Mesothelial cell of epicardium (in vitro differentiated cells): ENCODE measurements at places on chromosomes 5 and 9.

DNA sequence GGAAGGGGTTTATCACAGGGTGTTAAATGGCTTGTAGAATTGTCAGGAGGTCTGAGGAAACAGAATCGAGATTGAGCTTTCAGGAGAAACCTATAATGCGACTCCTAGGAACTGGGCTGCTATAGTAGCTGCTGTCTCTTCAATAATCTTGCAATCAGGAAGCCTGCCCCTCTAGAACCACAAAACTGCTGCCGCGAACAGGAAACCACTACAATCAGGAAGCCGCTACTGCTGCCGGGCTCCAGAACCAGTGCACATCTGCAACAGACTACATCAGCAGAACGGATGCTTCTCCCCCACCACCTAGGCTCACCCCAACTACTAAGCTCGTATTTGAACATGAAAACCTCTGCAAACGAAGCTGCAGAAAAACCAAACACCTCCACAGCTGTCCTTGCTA lies 31.6 kb downstream of the TNFSF8 start:
- H3K27me3 ChIP-seq: no peaks in the 10 kb centered on the region
- H3K27ac ChIP-seq: no peak overlapping the region
- H3K36me3 ChIP-seq: no peaks in the 10 kb centered on the region
- no peak overlapping the region for H3K4me3 ChIP-seq

- DNase-seq: peak; percentile 70
- H3K27ac ChIP-seq: peak overlapping the region; percentile 96
- H3K27me3 ChIP-seq: no peaks in the 10 kb centered on the region
- H3K4me1 ChIP-seq: peaks cover 43% of the 10 kb centered on the region
- peak overlapping the region; percentile 93 for H3K4me3 ChIP-seq
Measured at GRCh38 chr9:16871336-16872151, 1.1 kb upstream of the BNC2 start.

- no peaks in the 10 kb centered on the region for H3K27me3 ChIP-seq
- DNase-seq: peak; percentile 34
- H3K4me3 ChIP-seq: peak within 1 kb of the TSS; percentile 92
- peak within 1 kb of the TSS; percentile 96 for H3K27ac ChIP-seq
- H3K4me1 ChIP-seq: peaks cover 36% of the 10 kb centered on the region
Measured at GRCh38 chr9:113876151-113876992, at the start of gene ZNF618. TSS of gene ZNF618 (plus strand) at chr9:113876309. CDS start at chr9:113876381, 72 bp downstream.

DNA sequence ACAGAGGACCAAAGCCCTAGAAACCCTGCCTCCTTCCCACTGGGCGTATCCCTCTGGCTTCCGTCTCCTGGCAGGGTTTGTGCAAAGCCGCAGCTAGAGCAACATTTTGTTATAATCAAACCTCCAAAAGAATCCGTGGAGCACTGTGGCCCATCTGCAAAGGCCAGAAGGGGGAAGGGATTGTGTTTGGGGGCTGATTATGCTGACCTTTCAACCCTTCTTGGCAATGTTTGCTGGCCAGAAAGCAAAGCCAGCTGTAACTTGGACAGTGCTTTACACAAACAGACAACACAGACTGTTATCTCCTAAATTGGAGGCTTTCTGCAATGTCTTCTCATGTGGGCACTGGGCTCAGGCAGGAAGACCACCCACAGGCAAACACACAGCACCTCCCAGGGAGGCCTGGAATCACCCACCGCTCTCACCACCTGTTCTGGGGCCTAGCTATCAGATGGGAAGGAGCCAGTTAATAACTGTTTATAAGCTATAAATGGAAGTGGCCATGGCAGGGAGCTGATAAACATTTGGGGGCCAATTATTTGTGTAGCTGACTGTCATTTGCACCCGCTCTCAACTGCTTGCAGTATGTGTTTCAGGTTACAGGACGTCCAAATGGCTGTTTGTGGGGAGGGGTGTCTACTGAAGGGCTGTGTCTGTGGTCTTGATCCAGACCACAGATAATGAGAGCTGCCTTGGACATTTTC lies 121.6 kb upstream of the ERCC6L2 start:
- peaks cover 33% of the 10 kb centered on the region for H3K4me1 ChIP-seq
- H3K4me3 ChIP-seq: no peak overlapping the region
- no peaks in the 10 kb centered on the region for H3K36me3 ChIP-seq

GRCh38 chr9:17230646-17231045 lies 95.8 kb downstream of the CNTLN start:
- H3K4me1 ChIP-seq: peaks cover 11% of the 10 kb centered on the region
- H3K4me3 ChIP-seq: no peak overlapping the region
- H3K36me3 ChIP-seq: peaks cover 2% of the 10 kb centered on the region

DNA sequence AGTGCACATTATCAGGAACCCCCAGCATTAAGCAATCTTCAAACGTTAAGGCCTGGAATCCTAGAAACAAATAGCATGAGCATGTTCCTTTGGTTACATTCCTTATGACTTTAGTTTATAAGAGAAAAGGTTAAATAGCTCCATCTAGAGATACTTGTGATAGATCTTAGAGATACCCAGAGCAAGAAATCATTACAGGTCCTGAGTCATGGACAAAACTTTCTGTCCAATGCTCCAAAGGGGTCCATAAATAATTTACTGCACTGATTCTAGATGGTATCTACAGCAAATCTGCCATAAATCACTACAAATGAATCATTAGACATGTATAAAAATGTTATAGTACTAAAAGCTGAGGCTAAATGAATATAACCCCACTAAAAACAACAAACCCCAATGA lies 139.6 kb downstream of the HTR1A start:
- peaks cover 15% of the 10 kb centered on the region for H3K4me1 ChIP-seq
- no peak overlapping the region for H3K27ac ChIP-seq
- H3K36me3 ChIP-seq: no peaks in the 10 kb centered on the region
- no peak for DNase-seq
- H3K27me3 ChIP-seq: peaks cover 3% of the 10 kb centered on the region

DNA sequence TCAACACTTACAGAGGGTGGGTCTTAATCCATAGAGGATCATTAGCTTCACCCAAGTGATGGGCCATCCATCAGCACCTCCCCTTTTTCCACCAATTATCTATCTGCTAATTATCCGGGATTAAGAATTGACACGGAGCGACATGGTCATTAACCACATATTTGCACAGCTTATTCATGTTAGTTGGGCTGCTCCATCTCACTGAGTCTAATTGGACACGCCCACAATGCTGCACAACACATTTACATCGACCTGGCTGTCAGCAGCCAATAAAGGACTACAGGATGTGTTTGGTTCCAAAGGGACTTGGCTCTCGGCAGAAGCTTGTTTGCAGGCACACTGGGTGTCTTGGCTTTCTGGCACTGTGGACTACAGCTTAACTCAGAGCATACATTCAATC lies 21.6 kb downstream of the FOXE1 start:
- no peaks in the 10 kb centered on the region for H3K36me3 ChIP-seq
- peaks cover 2% of the 10 kb centered on the region for H3K4me1 ChIP-seq
- H3K27ac ChIP-seq: no peak overlapping the region

GRCh38 chr9:14561929-14562405 lies 131.3 kb downstream of the ZDHHC21 start:
- H3K27me3 ChIP-seq: no peaks in the 10 kb centered on the region
- H3K36me3 ChIP-seq: no peaks in the 10 kb centered on the region
- H3K4me1 ChIP-seq: peaks cover 19% of the 10 kb centered on the region
- H3K4me3 ChIP-seq: no peak overlapping the region
- DNase-seq: no peak

DNA sequence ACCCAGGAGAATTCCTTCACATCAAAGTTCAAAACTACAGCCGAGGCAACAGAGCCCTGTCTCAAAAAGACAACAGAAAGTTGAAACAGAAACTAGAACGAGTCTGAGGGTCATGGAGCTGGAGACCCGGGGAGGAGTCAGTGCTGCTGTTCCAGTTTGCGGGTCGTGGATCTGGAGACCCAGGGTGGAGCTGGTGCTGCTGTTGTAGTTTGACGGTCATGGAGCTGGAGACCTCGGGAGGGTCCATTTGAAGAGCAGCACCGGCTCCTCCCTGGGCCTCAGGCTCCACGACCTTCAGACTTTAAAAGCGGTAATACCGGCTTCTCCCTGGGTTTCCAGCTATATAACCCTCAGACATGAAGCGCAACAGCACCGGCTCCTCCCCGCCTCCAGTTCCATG lies 13.0 kb upstream of the LCN15 start:
- H3K36me3 ChIP-seq: no peaks in the 10 kb centered on the region
- H3K27ac ChIP-seq: no peak overlapping the region
- no peak overlapping the region for H3K4me3 ChIP-seq
- H3K27me3 ChIP-seq: peaks cover 34% of the 10 kb centered on the region
- DNase-seq: no peak
- H3K4me1 ChIP-seq: peaks cover 18% of the 10 kb centered on the region

DNA sequence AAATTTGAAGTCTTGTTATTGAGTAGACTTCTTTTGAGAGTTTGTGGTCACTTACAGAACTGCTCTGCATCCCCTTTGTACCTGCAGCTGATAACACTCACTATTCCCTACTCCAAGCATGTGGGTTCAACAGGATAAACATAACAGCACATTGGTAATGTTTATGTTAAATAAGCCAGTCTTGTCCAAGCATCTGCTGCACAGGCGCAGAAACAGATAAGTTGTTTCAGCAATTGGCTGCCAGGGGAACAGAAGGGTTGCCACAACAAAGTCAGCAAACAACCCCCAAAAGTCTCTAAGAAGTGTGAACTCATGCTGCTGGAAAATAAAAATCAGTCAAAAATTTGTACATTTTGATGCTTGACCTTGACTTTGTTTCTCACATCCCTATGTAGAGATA lies 174.6 kb downstream of the GDNF start:
- DNase-seq: no peak
- H3K27me3 ChIP-seq: peaks cover 7% of the 10 kb centered on the region
- no peak overlapping the region for H3K27ac ChIP-seq

DNA sequence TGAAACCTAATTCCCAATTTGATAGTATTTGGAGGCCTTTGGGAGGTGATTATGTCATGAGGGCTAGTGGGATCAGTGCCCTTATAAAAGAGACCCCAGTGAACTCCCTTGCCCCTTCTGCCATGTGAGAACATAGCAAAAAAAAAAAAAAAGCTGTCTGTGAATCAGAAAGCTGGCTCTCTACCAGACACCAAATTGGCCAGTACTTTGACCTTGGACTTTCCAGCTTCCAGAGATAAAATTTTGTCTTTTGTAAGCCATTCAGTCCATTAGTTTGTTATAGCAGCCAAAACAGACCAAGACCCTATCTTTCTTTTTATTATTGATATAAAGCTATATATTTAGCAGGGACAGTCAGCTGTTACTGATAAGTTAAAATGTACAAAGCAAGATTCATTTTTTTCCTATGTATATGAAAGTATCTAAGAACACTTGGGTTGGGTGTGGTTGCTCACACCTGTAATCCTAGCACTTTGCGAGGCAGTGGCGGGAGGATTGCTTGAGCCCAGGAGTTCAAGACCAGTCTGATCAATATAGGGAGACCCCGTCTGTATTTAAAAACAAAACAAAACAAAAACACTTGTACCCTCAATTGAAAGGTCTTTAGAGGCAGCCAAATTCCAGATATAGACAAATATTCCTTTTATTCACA lies 8.1 kb upstream of the C5orf24 start:
- H3K36me3 ChIP-seq: peaks cover 24% of the 10 kb centered on the region
- no peaks in the 10 kb centered on the region for H3K27me3 ChIP-seq
- no peak for DNase-seq
- H3K4me1 ChIP-seq: peaks cover 8% of the 10 kb centered on the region
- H3K27ac ChIP-seq: no peak overlapping the region

- DNase-seq: no peak
- no peak overlapping the region for H3K4me3 ChIP-seq
- peaks cover 3% of the 10 kb centered on the region for H3K36me3 ChIP-seq
- H3K27ac ChIP-seq: no peak overlapping the region
- H3K27me3 ChIP-seq: no peaks in the 10 kb centered on the region
Measured at GRCh38 chr5:93337138-93337537, 243.9 kb downstream of the NR2F1-AS1 start.

DNA sequence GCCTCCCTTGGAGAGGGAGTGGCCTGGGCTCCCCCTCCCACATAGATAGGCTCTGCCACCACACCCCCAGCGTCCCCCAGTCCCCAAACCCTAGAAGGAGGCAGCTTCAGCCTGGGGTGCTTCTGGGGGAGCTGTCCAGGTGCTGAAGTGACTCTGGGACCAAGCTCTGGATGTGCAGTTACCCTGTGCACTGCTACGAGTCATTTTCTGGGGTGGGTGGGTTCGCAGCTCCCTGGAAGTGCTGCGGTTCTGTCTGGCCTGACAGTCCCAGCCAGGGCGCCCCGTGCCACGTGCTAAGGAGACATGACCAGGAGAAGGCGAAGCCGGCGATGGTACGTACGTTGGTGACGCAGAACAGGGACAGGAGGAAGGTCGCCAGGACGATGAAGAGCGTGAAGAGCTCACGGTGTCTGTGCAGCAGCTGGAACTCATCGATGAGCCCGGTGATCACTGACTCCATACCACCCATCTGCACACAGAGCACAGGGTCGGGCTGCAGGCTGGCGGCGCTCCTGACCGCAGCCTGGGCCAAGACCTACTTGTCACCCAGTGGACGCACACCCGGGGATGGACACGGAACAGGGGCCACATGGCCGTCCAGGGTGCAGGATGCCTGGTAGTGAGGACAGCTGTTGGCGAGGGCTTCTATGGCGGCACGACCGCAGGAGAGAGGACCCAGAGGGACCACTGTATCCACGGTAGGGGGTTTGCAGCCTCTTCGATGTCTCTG lies 35.7 kb downstream of the SLC6A3 start:
- DNase-seq: peak; percentile 63
- no peak overlapping the region for H3K27ac ChIP-seq
- no peak overlapping the region for H3K4me3 ChIP-seq
- no peaks in the 10 kb centered on the region for H3K4me1 ChIP-seq
- peaks cover 43% of the 10 kb centered on the region for H3K27me3 ChIP-seq

DNA sequence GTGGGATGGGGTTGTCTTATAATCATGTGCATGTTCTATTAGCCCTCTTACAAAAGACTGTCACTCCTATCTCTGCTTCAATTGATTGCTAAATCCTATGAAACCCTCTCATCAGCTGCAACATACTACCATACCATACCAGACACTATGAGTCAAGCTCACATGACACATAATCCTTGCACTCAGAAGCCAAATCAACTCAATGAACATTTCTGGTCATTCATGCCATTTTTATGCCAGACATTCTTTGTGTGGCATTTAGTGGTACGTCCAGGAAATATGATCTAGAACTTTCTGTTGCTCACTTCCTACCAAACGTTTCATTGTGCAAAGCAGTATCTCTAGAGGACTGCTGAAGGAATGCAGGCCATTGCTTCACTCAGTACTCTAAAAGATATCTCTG lies 159.2 kb upstream of the GNA14 start:
- no peak for DNase-seq
- no peak overlapping the region for H3K27ac ChIP-seq
- H3K27me3 ChIP-seq: no peaks in the 10 kb centered on the region
- peaks cover 17% of the 10 kb centered on the region for H3K36me3 ChIP-seq
- peaks cover 12% of the 10 kb centered on the region for H3K4me1 ChIP-seq

- no peak overlapping the region for H3K27ac ChIP-seq
- no peaks in the 10 kb centered on the region for H3K36me3 ChIP-seq
- peaks cover 2% of the 10 kb centered on the region for H3K4me1 ChIP-seq
- peaks cover 5% of the 10 kb centered on the region for H3K27me3 ChIP-seq
- H3K4me3 ChIP-seq: no peak overlapping the region
Measured at GRCh38 chr5:175715627-175716522, 58.0 kb downstream of the HRH2 start.
